HuH-7 (cell line): ENCODE measurements at places on chromosomes 7 and 10.
A peak's percentile ranks its signal among the peaks of the same experiment; 100 is the strongest.

- peak; percentile 42 for DNase-seq
Measured at GRCh38 chr10:94315024-94315451, 47.7 kb downstream of the NOC3L start.

DNA sequence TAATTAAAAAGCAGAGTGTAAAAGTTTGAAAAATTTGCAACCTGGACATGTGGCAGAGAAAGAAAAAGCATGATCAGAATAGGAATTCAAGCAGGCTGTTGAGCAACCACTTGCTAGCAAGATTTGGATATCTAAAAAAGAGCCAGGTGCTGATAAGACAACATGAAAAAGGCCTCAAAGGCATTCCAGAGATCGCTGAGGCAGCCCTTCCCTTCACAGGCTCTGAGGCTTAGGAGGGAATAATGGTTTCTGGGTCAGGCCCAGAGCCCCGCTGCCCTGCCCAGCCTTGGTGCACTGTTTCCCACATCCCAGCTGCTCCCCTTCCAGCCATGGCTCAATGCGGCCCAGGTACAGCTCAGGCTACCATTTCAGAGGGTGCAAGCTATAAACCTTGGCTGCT is 64.1 kb upstream of the EEPD1 start:
- no peak for DNase-seq

- no peak for DNase-seq
Measured at GRCh38 chr10:129870961-129871621, 93.0 kb downstream of the EBF3 start.

- no peak for DNase-seq
Measured at GRCh38 chr10:133242611-133243356, 5.1 kb downstream of the VENTX start.

- DNase-seq, result peak; percentile 28
Measured at GRCh38 chr10:124090601-124091209, 2.7 kb downstream of the CHST15 start.

DNA sequence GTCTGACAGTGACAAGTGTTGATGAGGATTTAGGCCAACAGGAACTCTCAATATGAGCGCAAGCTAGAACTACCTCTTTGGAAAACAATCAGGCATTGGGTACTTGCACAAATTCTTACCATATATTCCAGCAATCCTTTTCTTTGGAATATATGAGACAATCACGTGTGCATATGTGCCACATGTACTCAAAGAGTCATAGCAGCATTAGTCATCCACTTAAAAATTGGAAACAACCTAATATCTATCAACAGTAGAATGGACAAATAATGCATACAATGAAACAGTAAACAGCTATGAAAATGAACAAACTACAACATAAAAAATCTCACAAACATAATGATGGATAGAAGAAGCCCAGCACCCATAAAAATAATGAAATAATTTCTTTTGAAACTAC is 179.7 kb downstream of the GLI3 start:
- DNase-seq, result no peak
